ENCODE measurements at places on chromosomes 5 and 9.

GRCh38 chr5:151202381-151203139 is 21.3 kb downstream of the CCDC69 start:
- peak; percentile 35 for DNase-seq

GRCh38 chr9:99425923-99426842 is 204.1 kb downstream of the SEC61B start:
- no peak for DNase-seq

GRCh38 chr9:131594906-131595665 is 49.8 kb downstream of the PRRT1B start:
- no peak for DNase-seq

GRCh38 chr5:57466544-57466943 is 16.1 kb downstream of the ACTBL2 start:
- DNase-seq = no peak

DNA sequence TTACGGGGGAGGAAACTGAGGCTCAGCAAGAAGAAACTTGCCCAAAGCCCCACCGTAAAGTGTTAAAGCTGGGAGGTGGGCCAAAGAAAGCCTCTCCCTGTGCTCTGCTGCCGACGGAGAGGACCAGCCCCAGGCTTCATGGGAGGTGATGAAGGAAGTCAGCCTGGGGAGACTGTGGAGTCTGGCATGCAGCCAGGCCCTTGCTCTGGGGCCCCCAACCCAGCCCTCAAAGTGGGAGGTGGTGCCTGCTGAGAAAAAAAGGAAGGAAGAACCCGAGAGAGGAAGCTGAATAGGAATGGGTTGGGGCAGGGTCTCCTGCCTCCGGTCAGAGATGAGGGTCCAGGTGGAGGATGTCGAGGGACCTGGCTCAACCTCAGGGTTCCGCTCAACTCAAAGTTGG is 3.8 kb downstream of the RNF44 start:
- DNase-seq = no peak

- DNase-seq = no peak
Measured at GRCh38 chr5:179274321-179275315, 70.6 kb downstream of the ADAMTS2 start.

- DNase-seq = no peak
Measured at GRCh38 chr5:69004676-69005075, 89.1 kb upstream of the SLC30A5 start.

- DNase-seq = no peak
Measured at GRCh38 chr9:19408316-19408692, 505 bp upstream of the ACER2 start.

GRCh38 chr5:2131826-2132496 is 249.2 kb upstream of the IRX4 start:
- DNase-seq = no peak

GRCh38 chr5:43298443-43298842 is 14.8 kb downstream of the HMGCS1 start:
- no peak for DNase-seq

- DNase-seq = no peak
Measured at GRCh38 chr5:103840600-103840999, 278.0 kb upstream of the NUDT12 start.

- no peak for DNase-seq
Measured at GRCh38 chr5:28707706-28708105, 1669.3 kb upstream of the CDH9 start.

DNA sequence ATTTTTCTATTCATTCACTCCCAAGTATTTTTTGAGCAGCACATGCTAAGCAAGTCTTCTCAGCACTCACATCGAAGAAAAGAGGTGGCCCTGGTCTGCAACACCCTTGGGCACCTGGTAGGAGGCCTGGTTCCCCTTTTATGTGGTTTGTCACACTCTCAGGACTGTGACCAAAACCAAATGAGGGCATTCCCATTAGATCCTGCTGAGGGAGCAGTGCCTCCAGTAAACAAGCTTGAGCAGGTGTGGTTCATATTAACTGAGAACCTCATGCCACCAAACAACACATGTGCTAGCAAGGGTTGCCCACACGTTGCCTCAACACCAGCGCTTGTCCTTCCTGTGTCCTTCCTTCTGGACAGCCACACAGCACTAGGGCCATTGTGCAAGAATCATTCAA is 26.9 kb upstream of the SYK start:
- DNase-seq = peak; percentile 87

DNA sequence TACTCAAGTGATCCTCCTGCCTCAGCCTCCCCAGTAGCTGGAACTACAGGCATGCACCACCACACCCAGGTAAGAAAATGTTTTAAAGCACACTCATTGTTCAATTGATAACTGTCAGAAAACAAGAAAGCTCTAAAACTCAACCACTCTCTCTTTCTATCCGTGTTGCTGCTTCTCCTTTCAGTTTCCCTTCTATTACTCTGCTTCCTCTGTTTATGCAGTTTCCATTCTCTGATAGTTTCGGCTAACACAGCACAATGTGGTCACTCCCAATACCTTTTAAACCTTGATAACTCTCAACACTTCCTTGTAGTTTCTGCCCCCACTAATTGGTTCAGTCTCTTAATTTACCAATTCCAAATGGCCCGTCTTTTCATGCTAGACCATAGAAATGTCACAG is 59.2 kb upstream of the NR4A3 start:
- DNase-seq = peak; percentile 67
